Stimulated activated CD4-positive, alpha-beta T cell treated with anti-CD3 and anti-CD28 coated beads, Interleukin-15, amount 100 ng/mL, for 1 hour (primary cell): ENCODE measurements at places on chromosomes 6 and 20.
A peak's percentile ranks its signal among the peaks of the same experiment; 100 is the strongest.

GRCh38 chr20:5674176-5674660 lies 76.0 kb upstream of the SHLD1 start:
- DNase-seq = no peak

- no peak for DNase-seq
Observed at GRCh38 chr6:130810307-130811030, 16.7 kb upstream of the SMLR1 start.

DNA sequence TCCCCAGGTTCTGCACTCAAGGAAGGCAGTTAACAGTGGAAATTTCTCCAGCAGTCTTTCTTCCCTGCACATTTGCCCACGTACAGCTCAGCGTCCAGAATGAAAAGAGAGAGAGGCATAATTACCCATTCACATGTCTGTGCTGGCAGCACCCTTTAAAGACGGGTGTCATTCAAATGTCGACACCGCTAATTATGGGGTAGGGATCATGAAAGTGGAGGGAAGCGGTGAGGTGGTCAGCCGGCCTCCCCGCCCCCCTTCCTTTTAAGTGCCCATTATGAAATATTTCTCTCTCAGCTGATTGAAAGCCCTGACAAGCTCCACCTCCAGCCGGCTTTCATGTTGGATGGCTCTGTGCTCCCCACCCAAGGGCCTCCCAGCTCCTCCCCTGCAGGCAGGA lies 246.1 kb downstream of the BMP7 start:
- DNase-seq = no peak

DNA sequence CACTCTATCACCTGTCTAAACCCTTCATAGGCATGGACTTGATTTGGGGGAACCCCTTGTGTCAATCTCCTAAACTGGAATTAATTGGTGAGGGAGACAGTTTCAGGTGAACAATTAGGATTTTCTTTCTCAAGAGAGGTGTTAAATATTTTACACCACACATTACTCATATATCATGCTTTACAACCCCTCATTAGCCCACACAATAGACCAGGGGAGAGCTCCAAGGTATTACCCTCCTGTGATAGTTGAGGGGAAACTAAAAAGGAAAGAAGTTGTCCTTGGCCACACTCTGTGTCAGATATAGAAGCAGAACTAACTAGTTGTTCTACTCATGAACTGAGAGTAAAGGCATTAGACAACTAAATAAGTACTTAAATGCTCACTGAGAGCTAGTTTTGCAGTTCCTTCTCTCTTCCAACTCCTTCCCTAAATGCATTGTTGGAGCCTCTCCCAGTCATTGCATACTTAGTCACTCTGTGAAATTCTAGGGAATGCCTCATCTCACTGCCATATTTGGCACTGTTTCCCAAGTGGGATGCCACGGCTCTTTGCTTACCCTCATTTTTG lies 183.7 kb upstream of the CEP162 start:
- no peak for DNase-seq

DNA sequence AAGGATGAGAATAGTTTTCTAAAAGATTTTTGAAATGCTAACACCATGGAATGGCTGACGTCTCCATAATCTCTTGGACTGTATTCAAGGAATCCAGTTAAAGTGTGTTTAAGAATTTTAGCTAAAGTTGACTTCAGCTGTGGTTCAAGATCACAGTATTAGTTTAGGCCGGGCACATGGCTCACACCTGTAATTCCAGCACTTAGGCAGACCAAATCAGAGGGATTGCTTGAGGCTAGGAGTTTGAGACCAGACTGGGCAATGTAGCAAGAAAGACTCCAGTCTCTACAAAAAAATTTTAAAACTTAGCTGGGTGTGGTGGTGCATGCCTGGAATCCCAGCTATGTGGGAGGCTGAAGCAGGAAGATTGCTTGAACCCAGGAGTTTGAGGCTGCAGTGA lies 68.2 kb downstream of the RFPL4B start:
- no peak for DNase-seq

DNA sequence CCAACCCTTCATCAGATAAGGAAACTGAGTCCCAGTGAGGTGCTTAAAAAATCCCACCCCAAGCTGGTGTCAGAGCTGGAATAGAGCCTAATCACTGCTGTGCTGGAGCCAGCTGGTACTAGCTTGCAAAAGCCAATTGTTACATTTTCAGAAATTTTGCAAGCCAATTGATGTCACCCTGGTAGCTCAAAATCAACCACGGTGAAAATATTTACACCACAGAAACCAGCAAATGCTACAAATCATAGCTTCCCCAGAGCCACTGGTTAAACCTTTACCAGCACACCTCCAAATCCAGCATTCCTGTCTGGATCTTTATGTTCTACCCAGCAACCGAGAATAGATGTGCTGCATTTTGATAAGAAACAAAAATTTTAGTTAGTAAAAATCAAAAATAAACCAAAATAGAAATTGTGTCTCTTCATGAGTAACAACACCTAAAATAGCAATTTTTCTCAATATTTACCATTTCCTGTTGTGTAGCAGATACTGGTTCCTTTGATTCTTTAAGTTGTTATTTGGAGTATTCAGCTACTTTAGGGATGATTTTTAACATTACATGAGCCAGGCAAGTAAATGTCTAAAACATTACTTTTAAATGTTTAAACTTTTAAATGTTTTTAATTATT lies 7.2 kb upstream of the LCA5 start:
- no peak for DNase-seq

DNA sequence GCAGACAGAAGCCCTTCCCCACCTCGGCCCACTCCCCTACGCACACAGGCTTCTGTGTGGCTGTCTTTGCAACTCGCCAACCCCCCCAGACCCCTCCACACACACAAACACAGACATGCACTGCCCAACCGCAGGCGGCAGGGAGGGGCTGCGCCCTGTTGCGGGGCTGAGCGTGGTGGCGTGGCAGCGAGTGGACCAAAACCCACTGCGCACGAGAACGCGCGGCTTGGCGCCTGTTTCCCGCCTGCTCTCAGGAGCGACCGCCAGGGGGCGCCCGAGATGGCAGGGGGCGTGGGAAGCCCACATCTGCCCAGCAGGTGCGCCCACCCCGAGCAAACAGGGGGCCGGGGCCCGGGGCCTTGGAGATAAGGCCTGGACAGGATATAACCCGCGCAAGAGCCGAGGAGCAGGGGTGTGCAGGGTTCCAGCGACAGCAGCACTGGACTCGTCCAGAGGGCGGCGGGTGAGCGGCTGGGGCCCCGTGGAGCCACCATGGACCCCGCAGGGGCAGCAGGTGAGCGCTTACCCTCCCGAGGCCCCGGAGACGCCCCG lies at the start of gene RBPJL:
Gene RBPJL (plus strand): TSS at position 410 of the 552 bp plus-strand sequence. CDS start 83 bp downstream, at position 493.
- no peak for DNase-seq

DNA sequence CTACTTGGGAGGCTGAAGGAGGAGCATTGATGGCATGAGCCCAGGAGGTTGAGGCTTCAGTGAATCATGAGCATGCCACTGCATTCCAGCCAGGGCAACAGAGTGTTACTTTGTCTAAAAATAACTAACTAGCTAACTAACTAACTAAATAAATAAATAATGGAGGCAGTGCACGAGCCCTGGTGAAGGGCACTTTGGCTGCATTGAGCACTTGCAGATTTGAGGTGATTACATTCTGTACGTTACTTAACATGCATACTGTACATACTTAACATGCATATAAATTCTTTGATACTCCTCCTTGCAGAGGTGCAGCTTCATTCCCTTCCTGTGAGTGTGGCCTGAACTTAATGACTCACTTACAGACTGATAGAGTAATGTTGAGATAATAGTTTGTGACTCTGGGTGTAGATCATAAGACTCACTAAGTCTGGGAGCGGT lies 10.7 kb downstream of the HLA-A start:
- no peak for DNase-seq

GRCh38 chr6:69914015-69914485 lies 47.7 kb downstream of the COL19A1 start:
- no peak for DNase-seq

DNA sequence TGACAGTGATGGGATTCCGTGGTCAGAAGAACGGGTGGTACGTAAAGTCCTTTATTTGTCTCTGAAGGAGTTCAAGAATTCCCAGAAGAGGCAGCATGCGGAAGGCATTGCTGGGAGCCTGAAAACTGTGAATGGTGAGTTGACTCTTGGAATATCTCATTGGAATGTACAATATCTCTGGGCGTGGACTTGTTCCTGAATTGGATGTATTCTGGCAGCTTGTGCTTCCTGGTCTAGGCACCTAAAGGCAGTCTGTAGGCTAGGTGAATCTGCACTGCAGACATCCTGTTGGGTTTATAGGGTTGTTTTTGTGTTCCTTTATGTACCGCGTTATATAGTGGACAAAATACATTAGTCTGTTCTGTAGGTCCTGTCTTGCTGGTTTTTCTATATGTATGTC lies 128.2 kb downstream of the JARID2 start:
- no peak for DNase-seq

- peak; percentile 69 for DNase-seq
Observed at GRCh38 chr6:168884646-168885086, 369.0 kb downstream of the THBS2 start.

- peak; percentile 75 for DNase-seq
Observed at GRCh38 chr20:38893565-38894090, 32.6 kb upstream of the FAM83D start.

DNA sequence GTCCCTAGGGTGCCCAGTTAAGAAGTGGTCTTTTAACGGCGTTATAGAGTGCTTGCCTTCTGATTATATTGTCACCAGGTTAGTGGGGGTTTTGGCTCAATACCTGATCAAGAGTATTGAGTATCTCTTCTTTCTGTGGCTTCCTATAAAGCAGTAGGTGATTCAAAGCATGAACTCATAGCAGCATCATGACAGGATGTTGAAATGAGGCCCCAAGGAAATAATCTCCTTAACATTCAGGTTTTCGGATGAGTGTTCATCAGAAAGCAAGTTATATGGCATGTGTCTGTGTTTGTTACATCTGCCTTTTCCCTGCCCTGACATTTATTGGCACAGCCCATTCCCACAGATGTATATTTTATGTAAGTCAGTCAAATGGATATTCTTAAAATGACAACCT lies 301.0 kb downstream of the FARS2 start:
- no peak for DNase-seq

DNA sequence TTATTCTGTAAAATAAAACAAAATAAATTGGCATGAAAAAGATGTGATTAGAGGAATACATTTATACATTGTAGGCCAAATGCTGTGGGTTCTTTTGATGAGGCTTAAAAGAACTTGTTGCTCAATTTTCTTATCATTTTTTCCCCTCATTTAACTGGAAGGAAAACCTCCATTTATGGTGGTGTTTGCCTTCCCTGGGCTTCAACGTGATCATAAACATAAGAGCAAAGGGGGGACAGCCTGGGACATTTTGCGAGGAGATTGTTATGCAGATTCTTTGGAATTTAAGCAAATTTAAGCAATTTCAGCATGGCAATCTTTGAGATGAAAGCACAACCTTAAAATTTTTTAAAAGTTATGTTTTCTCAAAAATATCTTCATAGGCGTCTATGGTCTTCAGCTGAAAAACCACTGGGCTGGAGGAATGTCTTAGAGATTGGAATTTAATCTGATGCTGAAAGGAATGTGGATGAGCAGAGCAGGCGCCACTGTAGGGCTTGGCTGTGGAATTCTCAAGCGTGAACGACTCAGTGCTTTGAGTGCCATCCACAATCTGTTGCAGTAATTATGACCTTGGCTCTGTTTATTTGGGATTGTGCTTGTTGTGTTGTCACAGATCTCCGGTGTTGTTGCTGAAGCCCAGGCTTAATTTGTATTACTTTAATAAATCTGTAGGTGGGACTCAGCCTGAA lies 149.4 kb upstream of the MLIP start:
- no peak for DNase-seq

DNA sequence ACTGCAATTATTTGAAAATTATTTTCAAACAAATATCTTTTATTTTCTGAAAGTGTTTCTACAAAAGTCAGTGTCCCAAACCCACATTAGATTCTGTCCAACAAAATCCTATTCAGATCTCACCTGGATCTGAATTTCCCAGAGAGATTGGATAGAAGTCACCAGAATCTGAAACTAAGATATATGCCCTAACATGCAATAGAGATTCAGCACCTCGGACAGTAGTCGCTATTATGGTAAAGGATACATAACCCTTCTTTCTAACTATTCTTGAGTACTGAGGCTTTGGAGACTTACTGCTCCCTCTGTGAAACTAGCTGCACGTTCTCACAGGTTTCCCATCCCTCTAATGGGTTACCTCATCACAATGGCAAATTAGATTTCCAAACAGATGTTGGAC lies 151.4 kb downstream of the ID4 start:
- DNase-seq = no peak

DNA sequence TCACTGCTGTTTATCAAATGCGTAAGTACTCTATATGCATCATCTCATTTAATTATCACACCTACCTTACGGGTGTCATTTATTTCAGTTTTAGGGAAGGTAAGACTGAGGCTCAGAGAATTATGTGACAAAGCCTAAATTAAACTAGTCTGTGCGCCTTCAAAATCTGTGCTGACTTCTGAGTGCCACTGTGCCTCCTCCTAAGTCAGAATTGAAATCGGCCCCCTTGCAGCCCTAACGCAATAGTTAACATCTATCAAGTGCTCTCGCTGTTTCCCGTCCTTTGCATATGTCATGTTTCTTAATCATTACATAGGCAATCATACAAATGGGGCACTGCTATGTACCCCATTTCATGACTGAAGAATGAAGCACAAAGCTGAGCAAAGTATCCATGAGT lies 79.0 kb upstream of the PDE10A start:
- DNase-seq = no peak

GRCh38 chr6:170317718-170318117 lies 11.2 kb downstream of the FAM120B start:
- DNase-seq = no peak

GRCh38 chr6:41892921-41893564 lies 2.1 kb downstream of the USP49 start:
- DNase-seq = no peak

GRCh38 chr6:162140251-162140852 lies 587.2 kb downstream of the PRKN start:
- DNase-seq = no peak
